ENCODE measurements at places on chromosomes 11 and 22. TPM values are rescaled to one million over a fixed set of nuclear protein-coding genes. Genes with fewer than 3 reads are reported as not detected.

GRCh38 chr11:103035791-103036434, 56.0 kb downstream of the DCUN1D5 start:
- DNase-seq, result peak; percentile 64

GRCh38 chr11:93238956-93239355, 41.2 kb upstream of the SLC36A4 start:
- DNase-seq, result no peak

DNA sequence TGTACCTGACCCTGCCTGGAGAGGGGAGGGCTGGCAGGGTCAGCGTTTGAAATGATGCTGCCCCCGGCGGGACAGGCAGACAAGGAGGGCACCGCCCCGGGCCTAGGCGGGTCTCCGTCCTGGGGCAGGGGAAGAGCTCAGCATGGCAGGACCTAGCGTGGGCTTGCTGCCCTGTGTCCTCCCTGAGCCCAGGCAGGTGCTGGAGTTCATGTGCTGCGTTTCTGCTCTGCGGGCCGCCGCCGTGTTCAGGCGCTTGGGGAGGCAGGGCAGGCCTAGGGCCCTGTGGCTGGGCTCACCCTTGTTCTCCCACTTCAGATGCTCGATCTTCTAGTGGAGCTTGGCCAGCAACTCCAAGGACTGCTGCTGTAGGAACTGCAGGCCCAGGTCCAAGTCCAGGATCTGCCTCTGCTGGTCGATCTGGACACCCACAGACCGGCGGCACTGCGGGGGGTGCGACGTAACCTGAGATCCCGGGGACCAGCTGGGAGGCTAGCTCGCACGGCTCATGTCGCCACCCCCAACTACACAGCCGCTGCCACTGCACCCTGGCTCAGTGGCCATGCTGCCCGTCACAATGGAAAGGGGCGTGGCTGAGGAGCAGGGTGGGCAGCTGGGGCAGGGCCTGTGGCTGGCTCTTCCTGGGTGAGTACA, 84.4 kb downstream of the MED15 start:
- DNase-seq, result no peak

DNA sequence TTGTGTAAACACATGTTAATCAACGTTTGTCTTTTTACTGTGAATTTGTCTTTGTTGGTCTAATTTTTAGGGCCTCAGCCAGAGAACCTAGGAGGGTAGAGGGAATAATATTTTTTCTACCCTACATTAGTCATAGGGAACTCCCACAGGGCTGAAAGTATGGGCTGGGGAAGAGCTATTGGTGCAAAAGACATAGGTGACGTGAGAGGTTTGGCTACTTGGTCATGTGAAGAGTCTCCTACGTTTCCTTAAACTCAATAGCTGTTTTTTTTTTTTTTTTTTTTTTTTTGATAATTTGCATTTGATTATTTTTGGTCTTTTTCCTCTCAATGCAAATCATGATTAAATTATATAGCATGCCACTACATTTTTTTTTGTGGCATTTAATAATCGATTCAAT, 15.9 kb upstream of the MMP7 start:
- DNase-seq, result no peak

- no peak for DNase-seq
These were observed 773 bp downstream of the HRAS start for GRCh38 chr11:534396-535209.

ANO3 gene
- 0.12 TPM for total RNA-seq

Data from colonic mucosa (tissue), 4 donors.